SJSA1 (cell line): ENCODE measurements at places on chromosomes 6 and 20. TPM values are rescaled to one million over a fixed set of nuclear protein-coding genes. Genes with fewer than 3 reads are reported as not detected.

The SOBP gene
- 0.31 and 1.4 TPM in 2 replicates for total RNA-seq

DNA sequence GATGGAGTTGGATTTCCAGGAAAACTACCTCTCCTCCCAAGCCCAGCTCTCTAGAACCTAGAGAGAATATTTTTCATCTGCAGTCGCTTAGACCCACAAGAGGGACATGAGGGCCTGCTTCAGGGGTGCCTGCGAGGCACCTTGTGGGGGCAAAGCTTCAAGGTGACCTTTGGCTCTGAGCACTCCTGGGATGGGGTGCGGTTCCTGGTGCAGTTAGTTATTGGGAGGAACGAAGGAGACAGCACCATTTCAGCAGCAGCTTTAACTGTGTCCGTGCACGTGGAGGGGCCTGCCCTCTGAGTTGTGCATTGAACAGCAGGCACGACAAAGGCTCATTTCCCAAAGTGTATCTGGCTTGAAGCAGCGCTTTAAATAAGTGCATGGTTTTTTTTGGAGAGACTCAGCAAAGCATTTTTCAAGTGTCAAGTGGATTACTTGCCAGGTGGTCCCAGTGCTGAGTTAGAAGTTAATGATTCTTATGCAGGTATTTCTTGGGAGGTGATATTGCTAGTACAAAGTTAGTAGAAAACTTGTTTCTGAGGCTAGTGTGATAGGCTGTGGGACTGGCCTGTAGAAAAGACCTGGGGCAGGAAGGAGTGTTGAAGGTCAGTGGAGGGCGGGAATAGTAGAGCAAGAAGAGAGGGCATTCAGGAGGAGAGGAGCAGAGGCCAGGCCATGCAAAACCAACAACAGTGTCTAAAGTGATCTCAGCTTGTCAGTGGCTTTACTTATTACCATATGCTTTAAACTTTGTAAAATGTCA lies 3.8 kb downstream of the IGF2R start:
- no peak for DNase-seq

The ZFAND3 gene
- total RNA-seq, result 15.2 and 24.4 TPM in 2 replicates

DNA sequence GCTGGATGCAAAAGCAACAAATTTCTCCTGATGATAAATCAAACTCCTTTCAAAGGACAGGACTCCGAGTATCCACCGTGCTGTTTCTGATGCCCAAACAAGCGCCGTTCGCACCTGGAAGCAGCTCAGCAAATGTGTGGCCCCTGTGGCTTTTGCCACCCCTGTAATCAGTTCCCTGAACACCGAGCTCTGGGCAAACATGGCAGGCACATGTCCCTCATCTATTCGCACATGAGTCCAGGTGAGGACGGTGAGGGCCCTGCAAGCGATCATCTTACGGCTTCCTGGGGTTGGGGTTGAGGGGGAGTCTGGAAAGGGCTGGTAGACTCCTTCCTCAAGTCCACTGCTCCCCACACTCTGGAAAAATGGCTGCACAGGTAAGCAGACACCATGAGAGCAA lies 23.7 kb downstream of the RNASET2 start:
- DNase-seq, result no peak

The SLCO4A1 gene
- total RNA-seq, result 6.0 and 13.3 TPM in 2 replicates

DNA sequence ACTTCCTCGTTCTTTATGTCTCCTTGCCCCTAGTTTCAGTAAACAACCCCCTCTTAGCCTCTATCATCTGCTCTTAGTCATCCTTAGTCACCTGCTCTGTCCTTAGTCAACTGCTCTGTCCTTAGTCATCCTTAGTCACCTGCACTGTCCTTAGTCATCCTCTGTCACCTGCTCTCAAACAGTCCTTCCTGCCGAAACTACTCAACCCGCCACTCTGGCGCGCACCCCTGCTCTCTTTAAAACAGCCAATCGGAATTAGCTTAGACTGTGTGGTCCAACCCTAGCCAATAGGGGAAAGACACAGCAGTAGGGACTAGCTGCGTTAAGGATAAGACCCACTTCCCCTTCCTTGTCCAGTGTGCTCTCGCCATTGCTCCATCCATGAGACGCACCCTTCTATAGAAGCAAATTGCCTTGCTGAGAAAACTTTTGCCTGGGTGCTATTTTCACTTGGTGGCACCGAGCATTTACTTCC lies 73.9 kb downstream of the BACH2 start:
- no peak for DNase-seq

DNA sequence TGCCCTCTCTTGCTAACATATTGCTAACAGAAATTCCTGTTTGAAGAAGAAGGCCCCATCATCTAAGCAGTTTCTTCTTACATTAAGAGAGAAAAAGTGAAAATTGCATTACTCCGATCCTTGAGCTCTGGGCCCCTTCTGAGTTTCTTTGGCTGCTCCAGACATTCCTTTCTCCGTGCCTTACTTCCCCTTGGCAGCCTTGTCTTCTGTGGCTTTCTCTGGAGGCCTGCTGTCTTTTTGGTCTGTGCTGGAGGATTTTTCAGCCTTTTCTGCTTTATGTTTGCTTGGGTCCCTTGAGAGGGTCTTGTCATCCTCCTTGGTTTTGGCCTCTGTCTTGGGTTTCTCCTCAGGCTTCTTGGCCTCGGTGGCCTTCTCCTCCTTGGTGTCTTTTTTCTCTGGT lies 378.8 kb upstream of the CHD6 start:
- DNase-seq, result no peak
